ENCODE measurements at places on chromosomes 4 and X.
A peak's percentile ranks its signal among the peaks of the same experiment; 100 is the strongest.

GRCh38 chrX:40081679-40082068, 16.1 kb downstream of the BCOR start:
- H3K36me3 ChIP-seq: peaks cover 33% of the 10 kb centered on the region
- DNase-seq: no peak
- H3K4me3 ChIP-seq: no peak overlapping the region
- H3K4me1 ChIP-seq: peaks cover 24% of the 10 kb centered on the region
- H3K27ac ChIP-seq: peak overlapping the region; percentile 88

- no peak overlapping the region for H3K27ac ChIP-seq
- H3K27me3 ChIP-seq: peaks cover under 1% of the 10 kb centered on the region
- no peaks in the 10 kb centered on the region for H3K36me3 ChIP-seq
- no peaks in the 10 kb centered on the region for H3K4me1 ChIP-seq
Measured at GRCh38 chr4:108227923-108228322, 59.2 kb upstream of the LEF1 start.

DNA sequence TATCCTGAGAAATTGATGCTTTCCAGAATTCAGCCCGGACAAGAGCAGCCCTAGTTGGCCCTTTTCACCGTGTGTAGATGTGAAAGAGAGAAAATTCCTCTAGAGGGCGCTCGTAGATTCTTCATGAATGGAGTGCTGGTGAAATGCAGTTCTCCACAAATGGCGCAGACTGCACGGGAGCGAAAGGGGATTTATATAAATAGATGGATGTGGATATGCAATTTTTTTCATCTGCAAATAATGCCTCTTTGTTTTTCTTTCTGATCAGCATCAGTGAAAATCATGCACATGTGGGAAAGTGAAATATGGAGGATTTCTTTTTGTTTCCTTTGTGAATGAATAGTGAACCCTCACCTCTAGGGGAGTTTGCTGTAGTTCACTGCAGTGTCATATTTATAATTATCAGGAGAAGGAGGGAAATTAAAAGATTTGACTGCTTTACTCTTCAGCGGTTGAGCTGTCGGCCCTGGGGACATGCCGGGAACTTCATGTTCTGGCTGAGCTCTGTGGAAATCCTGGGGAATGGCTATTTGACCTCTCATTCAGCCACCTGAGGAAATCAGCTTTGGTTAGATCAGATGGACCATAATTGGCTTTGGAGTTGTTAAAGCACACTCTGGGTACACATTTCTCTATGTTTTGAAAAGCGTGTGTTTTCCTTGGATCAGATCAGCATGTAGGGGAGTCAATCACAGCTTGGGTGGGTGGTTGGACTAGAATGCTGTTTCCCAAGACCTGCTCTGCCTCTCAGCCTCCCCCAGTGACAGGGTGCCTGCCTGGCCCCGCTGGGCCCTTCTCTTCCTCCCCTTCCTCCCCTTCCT, 115.0 kb upstream of the SHISA3 start:
- H3K27ac ChIP-seq: no peak overlapping the region
- peaks cover 11% of the 10 kb centered on the region for H3K27me3 ChIP-seq
- peaks cover 8% of the 10 kb centered on the region for H3K4me1 ChIP-seq
- no peak overlapping the region for H3K4me3 ChIP-seq

GRCh38 chrX:101191217-101191750, 28.3 kb upstream of the DRP2 start:
- H3K36me3 ChIP-seq: no peaks in the 10 kb centered on the region
- H3K27ac ChIP-seq: no peak overlapping the region
- peaks cover 7% of the 10 kb centered on the region for H3K27me3 ChIP-seq
- H3K4me3 ChIP-seq: no peak overlapping the region

GRCh38 chr4:31598639-31599038, 878.5 kb downstream of the PCDH7 start:
- H3K4me1 ChIP-seq: no peaks in the 10 kb centered on the region
- no peaks in the 10 kb centered on the region for H3K36me3 ChIP-seq
- no peak overlapping the region for H3K4me3 ChIP-seq
- H3K27ac ChIP-seq: no peak overlapping the region
- H3K27me3 ChIP-seq: no peaks in the 10 kb centered on the region
- DNase-seq: no peak

DNA sequence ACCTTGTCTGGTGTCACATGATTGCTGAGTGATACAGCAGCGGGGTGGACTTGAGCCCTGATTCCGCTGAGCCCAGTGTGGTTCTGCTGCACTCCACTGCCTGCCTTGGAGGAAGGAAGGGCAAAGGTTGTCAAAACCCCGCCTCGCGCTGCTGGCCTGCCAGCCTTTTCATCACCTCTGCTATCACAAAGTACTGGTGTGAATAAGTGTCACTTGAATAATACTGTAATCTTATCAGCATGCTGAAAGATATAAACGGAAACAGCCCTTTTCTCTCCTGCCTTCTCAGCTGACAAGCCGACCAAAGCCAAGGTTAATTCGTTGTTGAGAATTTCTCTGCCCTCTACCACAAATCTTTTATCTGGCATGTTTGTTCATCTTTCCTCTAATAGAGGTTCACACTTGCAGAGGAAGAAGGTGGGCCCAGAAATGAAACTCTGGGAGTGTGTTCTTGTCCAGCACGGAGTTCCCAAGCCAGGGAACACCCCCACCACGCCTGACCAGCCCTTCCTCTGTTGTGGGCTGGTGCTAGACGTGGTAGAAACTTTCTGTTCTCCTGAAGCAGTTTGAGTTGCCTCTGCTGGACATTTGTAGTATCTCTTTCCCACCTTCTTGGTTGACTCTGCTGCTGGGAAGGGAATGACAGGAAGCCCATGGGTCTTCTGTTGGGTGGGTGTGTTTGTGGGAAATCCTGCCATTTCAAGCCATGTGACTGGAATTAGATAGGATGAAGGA, 21.5 kb downstream of the FHDC1 start:
- no peaks in the 10 kb centered on the region for H3K36me3 ChIP-seq
- peak overlapping the region; percentile 56 for H3K4me3 ChIP-seq
- peak overlapping the region; percentile 84 for H3K27ac ChIP-seq
- peaks cover 10% of the 10 kb centered on the region for H3K4me1 ChIP-seq

GRCh38 chrX:133586443-133586842, 171.2 kb upstream of the GPC4 start:
- no peaks in the 10 kb centered on the region for H3K36me3 ChIP-seq
- H3K27me3 ChIP-seq: no peaks in the 10 kb centered on the region
- no peak overlapping the region for H3K27ac ChIP-seq
- no peak overlapping the region for H3K4me3 ChIP-seq

DNA sequence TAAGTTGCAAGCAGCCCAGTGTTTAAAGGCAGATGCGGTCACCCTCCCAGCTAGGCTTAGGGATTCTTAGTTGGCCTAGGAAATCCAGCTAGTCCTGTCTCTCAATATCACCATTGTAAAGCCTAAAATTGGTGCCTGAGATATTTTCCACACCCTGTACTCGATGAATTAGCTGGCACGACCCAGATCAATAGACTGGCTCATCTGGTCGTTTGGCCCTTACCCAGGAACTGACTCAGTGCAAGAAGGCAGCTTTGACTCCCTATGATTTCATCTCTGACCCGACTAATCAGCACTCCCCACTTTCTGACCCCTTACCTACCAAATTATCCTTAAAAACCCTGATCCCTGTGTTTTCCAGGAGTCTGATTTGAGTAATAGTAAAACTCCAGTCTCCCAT, 384.9 kb upstream of the SLC7A11 start:
- no peak for DNase-seq
- no peaks in the 10 kb centered on the region for H3K27me3 ChIP-seq
- no peak overlapping the region for H3K27ac ChIP-seq
- H3K36me3 ChIP-seq: no peaks in the 10 kb centered on the region

- H3K4me1 ChIP-seq: peaks cover 23% of the 10 kb centered on the region
- no peaks in the 10 kb centered on the region for H3K27me3 ChIP-seq
- H3K36me3 ChIP-seq: peaks cover 19% of the 10 kb centered on the region
- no peak for DNase-seq
- H3K4me3 ChIP-seq: no peak overlapping the region
Measured at GRCh38 chr4:80206111-80206510, 8.8 kb downstream of the PRDM8 start.

GRCh38 chr4:20615486-20616260, 84.6 kb upstream of the PACRGL start:
- H3K36me3 ChIP-seq: no peaks in the 10 kb centered on the region
- H3K27me3 ChIP-seq: no peaks in the 10 kb centered on the region
- peaks cover 5% of the 10 kb centered on the region for H3K4me1 ChIP-seq
- H3K4me3 ChIP-seq: no peak overlapping the region

- peak overlapping the region; percentile 53 for H3K4me3 ChIP-seq
- peak overlapping the region; percentile 80 for H3K27ac ChIP-seq
- H3K4me1 ChIP-seq: peaks cover 33% of the 10 kb centered on the region
- H3K27me3 ChIP-seq: no peaks in the 10 kb centered on the region
- DNase-seq: no peak
- H3K36me3 ChIP-seq: peaks cover 12% of the 10 kb centered on the region
Measured at GRCh38 chrX:12985331-12985730, 10.4 kb downstream of the TMSB4X start.

- peaks cover 41% of the 10 kb centered on the region for H3K36me3 ChIP-seq
- peak overlapping the region; percentile 99 for H3K27ac ChIP-seq
- DNase-seq: no peak
Measured at GRCh38 chrX:101408532-101408841, 465 bp downstream of the HNRNPH2 start.

GRCh38 chr4:1293991-1294390, 4.3 kb downstream of the MAEA start:
- no peaks in the 10 kb centered on the region for H3K27me3 ChIP-seq
- H3K27ac ChIP-seq: no peak overlapping the region
- H3K4me1 ChIP-seq: peaks cover 63% of the 10 kb centered on the region
- H3K36me3 ChIP-seq: peaks cover 35% of the 10 kb centered on the region

- H3K4me1 ChIP-seq: no peaks in the 10 kb centered on the region
- no peak for DNase-seq
- no peaks in the 10 kb centered on the region for H3K27me3 ChIP-seq
- no peak overlapping the region for H3K27ac ChIP-seq
- no peaks in the 10 kb centered on the region for H3K36me3 ChIP-seq
Measured at GRCh38 chr4:97759785-97760184, 383.5 kb downstream of the STPG2 start.

- no peak overlapping the region for H3K27ac ChIP-seq
- H3K4me1 ChIP-seq: peaks cover 8% of the 10 kb centered on the region
- H3K36me3 ChIP-seq: peaks cover 3% of the 10 kb centered on the region
- no peak for DNase-seq
Measured at GRCh38 chr4:118348886-118349285, 3.9 kb downstream of the PRSS12 start.

- H3K27ac ChIP-seq: no peak overlapping the region
- no peaks in the 10 kb centered on the region for H3K4me1 ChIP-seq
- no peaks in the 10 kb centered on the region for H3K36me3 ChIP-seq
- DNase-seq: no peak
- no peaks in the 10 kb centered on the region for H3K27me3 ChIP-seq
Measured at GRCh38 chrX:24842486-24842885, 148.8 kb downstream of the POLA1 start.

Measured in effector memory CD8-positive, alpha-beta T cell (primary cell).